Thoracic aorta (tissue), 2 donors: ENCODE measurements at places on chromosomes 2 and 18. TPM values are rescaled to one million over a fixed set of nuclear protein-coding genes. Genes with fewer than 3 reads are reported as not detected.

DNA sequence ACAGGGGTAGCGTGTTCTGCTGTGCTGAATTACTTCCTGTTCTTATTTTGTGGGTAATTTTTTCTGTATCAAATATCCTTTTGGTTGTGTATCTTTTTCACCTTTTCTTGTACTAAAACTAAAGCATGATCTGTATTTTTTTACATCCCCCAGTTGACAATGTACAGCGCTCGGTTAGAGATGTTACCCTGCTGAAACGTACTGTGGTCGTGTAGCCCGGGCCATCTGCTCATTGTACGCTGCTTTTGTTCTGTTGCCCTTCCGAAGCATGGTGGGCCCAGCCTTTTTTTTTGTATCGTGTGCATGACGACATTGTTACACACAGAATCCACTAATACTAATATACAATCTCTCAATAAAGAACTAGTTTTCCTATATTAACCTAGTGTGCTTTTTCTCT is 233.1 kb downstream of the HAUS1 start:
- no peaks in the 10 kb centered on the region for H3K36me3 ChIP-seq
- DNase-seq: no peak

GRCh38 chr2:145350011-145350410 is 830.1 kb upstream of the ZEB2 start:
- H3K36me3 ChIP-seq: no peaks in the 10 kb centered on the region
- no peak overlapping the region for H3K27ac ChIP-seq
- H3K27me3 ChIP-seq: no peaks in the 10 kb centered on the region
- H3K4me1 ChIP-seq: no peaks in the 10 kb centered on the region
- no peak for DNase-seq
- no peak overlapping the region for H3K4me3 ChIP-seq

DNA sequence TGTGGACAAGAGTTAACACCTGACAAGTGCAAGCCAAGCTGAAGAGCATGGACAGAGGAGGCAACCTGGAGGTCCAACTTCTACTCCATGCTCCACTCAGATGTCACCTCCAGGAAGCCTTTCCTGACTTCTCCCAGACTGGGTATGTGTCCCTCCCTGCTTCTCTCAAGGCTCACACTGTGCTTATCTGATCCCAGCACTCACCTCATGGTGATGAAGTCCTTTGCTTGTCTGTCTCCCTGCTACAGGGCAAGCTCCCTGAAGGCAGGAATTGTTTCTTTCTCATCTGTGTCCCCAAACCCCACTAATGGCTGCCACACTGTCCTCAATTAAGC is 2.7 kb upstream of the SLC30A3 start:
- H3K27me3 ChIP-seq: peaks cover 13% of the 10 kb centered on the region
- peaks cover 38% of the 10 kb centered on the region for H3K4me1 ChIP-seq
- H3K4me3 ChIP-seq: no peak overlapping the region
- no peak for DNase-seq
- H3K27ac ChIP-seq: no peak overlapping the region

GRCh38 chr2:1611886-1612285 is 132.4 kb downstream of the PXDN start:
- no peak overlapping the region for H3K4me3 ChIP-seq
- no peaks in the 10 kb centered on the region for H3K27me3 ChIP-seq
- H3K36me3 ChIP-seq: no peaks in the 10 kb centered on the region
- H3K27ac ChIP-seq: no peak overlapping the region
- no peaks in the 10 kb centered on the region for H3K4me1 ChIP-seq

- H3K4me1 ChIP-seq: no peaks in the 10 kb centered on the region
- no peak for DNase-seq
- H3K4me3 ChIP-seq: no peak overlapping the region
- no peak overlapping the region for H3K27ac ChIP-seq
Observed at GRCh38 chr2:113976277-113976928, 86.5 kb downstream of the ACTR3 start.

DNA sequence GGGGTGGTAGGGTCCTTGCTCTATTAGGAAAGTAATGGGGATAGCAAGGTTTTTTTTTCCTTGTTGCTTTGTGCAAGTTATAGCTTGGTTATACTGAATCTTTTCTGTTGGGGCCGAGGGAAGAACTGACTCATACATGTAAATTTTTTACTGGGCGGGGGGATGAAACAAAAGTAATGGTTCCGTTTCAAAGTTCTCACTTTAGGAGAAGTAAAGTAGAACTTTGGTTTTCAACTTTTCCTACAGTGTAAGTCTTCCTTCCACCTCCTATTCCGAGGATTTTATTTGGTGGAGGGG is 1.1 kb downstream of the AFTPH start:
- H3K4me3 ChIP-seq: peak overlapping the region; percentile 95
- DNase-seq: no peak
- no peaks in the 10 kb centered on the region for H3K36me3 ChIP-seq
- no peaks in the 10 kb centered on the region for H3K27me3 ChIP-seq

GRCh38 chr18:64103986-64104385 is 44.9 kb downstream of the LINC00305 start:
- H3K27me3 ChIP-seq: no peaks in the 10 kb centered on the region
- no peaks in the 10 kb centered on the region for H3K36me3 ChIP-seq
- H3K27ac ChIP-seq: no peak overlapping the region
- H3K4me1 ChIP-seq: no peaks in the 10 kb centered on the region
- H3K4me3 ChIP-seq: no peak overlapping the region
- no peak for DNase-seq

DNA sequence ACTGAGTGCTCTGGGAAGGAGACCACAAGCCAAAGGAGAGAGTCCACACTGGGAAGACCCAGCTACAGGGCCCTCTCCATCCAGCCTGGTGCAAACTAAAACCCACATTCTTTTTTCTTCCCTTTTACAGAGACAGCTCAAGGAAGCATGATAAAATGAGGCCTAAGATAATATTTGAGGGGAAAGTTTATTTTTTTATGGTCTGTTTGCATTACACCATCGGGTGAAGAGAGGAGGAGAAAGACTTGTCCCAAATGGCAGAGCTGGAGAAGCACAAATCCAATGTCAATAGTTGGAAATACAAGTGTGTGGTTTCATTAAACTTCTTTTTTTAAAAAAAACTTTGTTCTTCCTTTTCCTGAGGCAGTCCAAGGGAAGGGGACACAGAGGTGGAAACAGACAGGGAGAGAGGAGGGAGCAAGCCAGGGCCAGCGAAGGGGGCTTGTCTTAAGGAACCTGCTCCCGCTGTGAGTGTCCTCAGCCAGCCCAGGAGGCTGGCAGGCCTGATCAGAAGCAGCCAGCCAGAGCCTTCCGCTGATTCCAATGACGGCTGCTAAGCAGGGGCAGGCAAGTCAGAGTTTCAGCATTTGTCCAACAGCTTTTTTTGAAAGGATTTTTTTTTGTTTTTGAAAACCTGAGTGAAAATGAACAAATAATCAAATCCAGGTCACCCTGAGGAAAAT is 203.8 kb upstream of the SIX2 start:
- no peak overlapping the region for H3K4me3 ChIP-seq
- no peak overlapping the region for H3K27ac ChIP-seq
- H3K4me1 ChIP-seq: peaks cover 11% of the 10 kb centered on the region
- H3K36me3 ChIP-seq: no peaks in the 10 kb centered on the region
- H3K27me3 ChIP-seq: no peaks in the 10 kb centered on the region
- no peak for DNase-seq

DNA sequence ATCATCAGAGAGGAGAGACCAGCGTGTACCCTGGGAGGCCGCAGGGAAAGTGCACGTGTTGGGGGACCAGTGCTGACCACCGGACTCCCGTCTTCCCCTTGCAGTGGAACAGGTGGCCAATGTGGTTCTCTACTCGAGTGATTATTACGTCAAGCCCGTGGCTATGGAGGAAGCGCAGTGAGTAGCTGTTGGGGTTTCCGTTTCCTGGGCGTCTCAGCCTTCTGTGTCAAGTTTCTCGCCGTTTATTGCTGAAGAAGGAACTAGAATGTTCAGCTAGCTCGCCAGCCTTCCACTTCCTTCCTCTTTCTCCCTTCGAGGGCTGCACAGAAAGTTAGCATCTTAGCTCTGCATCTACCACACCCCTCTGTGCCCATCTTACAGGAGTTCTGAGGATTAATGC is 22.8 kb upstream of the DGKD start:
- H3K4me3 ChIP-seq: no peak overlapping the region
- H3K36me3 ChIP-seq: no peaks in the 10 kb centered on the region

GRCh38 chr2:12407160-12407559 is 309.6 kb upstream of the TRIB2 start:
- no peak overlapping the region for H3K4me3 ChIP-seq
- no peaks in the 10 kb centered on the region for H3K36me3 ChIP-seq
- H3K4me1 ChIP-seq: no peaks in the 10 kb centered on the region
- no peak for DNase-seq
- H3K27me3 ChIP-seq: no peaks in the 10 kb centered on the region

DNA sequence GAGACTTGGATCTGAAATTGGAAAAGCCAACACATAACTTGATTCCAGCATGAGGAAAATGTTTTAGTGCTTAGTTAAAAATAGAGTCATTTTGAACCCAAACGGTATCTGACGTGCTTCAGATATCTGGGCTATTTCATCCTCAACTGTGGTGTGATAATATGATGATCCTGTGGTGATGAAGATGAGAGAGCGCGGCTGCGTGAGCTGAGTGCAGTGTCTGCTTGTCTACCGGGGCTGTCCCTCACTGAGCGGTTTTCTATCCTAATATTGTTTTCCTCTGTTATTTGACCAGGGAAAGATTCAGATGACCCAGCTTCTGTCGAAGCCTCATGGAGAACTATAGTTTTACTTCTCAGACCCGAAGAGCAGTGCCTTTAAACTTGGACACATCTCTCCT is 5.8 kb downstream of the TWIST2 start:
- H3K36me3 ChIP-seq: no peaks in the 10 kb centered on the region
- peaks cover 6% of the 10 kb centered on the region for H3K4me1 ChIP-seq
- no peak for DNase-seq
- H3K27ac ChIP-seq: no peak overlapping the region

- DNase-seq: no peak
- no peak overlapping the region for H3K4me3 ChIP-seq
- no peak overlapping the region for H3K27ac ChIP-seq
Observed at GRCh38 chr18:10054366-10054765, 140.6 kb downstream of the VAPA start.

DNA sequence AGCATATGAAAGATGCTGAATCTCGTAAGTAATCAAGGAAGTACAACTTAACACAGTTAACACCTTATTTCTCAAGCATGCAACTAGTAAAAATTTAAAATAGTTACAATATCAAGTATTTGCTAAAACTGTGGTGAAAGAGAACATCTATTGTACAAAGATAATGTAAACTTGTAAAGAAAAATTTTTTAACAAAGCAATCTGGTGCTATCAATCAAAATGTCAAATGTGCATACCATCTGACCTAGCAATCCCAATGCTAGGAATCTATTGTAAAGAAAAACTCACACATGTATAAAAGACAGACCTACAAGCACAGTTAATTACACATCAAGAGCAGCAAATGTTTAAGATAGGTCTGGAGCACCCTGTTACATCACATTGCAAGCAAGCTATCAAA is 90.1 kb downstream of the SLC66A3 start:
- no peak overlapping the region for H3K4me3 ChIP-seq
- H3K27me3 ChIP-seq: no peaks in the 10 kb centered on the region
- H3K27ac ChIP-seq: no peak overlapping the region

DNA sequence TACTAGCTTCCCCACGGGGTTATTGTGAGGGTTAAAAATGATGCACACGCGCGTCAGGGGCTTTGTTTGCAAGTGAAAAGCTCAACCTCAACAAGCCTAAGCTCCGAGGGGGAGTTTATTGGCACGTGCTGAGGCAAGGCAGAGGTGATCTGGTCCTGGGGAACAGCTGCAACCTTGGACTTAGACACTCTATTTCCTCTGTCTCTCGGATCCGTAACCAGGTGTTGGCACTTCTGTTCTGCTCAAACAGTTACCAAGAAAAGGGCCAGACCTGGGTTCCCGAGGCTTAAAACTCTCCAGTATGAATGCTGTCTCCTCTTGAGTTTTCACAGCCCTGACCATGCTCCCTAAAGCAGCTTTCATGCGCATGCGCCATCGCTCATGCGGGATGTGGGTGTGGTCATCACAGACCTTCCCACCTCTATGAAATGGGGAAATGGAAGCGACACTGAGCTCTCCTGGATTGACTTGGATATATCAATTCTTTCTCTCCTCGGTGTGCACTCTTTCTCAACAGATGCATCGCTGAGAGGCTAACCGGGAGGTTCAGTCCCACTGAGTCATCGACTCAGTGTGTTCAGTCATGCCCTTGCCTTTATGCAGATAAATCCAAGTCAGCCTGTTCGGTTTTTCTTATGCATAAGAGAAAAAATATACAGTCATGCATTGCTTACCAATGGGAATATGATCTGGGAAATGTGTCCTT is 19.9 kb upstream of the RAB31 start:
- H3K4me1 ChIP-seq: peaks cover 25% of the 10 kb centered on the region
- H3K27ac ChIP-seq: no peak overlapping the region
- no peak for DNase-seq
- H3K36me3 ChIP-seq: no peaks in the 10 kb centered on the region

- no peak overlapping the region for H3K27ac ChIP-seq
- no peak overlapping the region for H3K4me3 ChIP-seq
- DNase-seq: no peak
- H3K4me1 ChIP-seq: peaks cover 5% of the 10 kb centered on the region
- H3K36me3 ChIP-seq: no peaks in the 10 kb centered on the region
Observed at GRCh38 chr2:204264085-204264553, 281.2 kb upstream of the PARD3B start.

- peaks cover 17% of the 10 kb centered on the region for H3K4me1 ChIP-seq
- no peaks in the 10 kb centered on the region for H3K27me3 ChIP-seq
- no peak for DNase-seq
- no peak overlapping the region for H3K27ac ChIP-seq
Observed at GRCh38 chr2:128491692-128492244, 173.1 kb upstream of the HS6ST1 start.

- H3K4me1 ChIP-seq: no peaks in the 10 kb centered on the region
- no peaks in the 10 kb centered on the region for H3K27me3 ChIP-seq
Observed at GRCh38 chr2:78465707-78466106, 559.8 kb upstream of the REG3G start.

The SEH1L gene
- 61.1 TPM for total RNA-seq

The STARD6 gene
- total RNA-seq: not detected

The IL1R2 gene
- total RNA-seq: 47.7 TPM

The PDCD1 gene
- 0.68 TPM for total RNA-seq

The IL1F10 gene
- total RNA-seq: not detected

The DOK6 gene
- total RNA-seq: 2.0 TPM

The PLB1 gene
- 19.2 TPM for total RNA-seq

The PAX8 gene
- total RNA-seq: 10.3 TPM

The ARHGAP15 gene
- 11.8 TPM for total RNA-seq
